ENCODE measurements at places on chromosomes 4 and X.
A peak's percentile ranks its signal among the peaks of the same experiment; 100 is the strongest.

- DNase-seq = no peak
Measured at GRCh38 chrX:111876646-111877045, 665 bp downstream of the TRPC5OS start.

DNA sequence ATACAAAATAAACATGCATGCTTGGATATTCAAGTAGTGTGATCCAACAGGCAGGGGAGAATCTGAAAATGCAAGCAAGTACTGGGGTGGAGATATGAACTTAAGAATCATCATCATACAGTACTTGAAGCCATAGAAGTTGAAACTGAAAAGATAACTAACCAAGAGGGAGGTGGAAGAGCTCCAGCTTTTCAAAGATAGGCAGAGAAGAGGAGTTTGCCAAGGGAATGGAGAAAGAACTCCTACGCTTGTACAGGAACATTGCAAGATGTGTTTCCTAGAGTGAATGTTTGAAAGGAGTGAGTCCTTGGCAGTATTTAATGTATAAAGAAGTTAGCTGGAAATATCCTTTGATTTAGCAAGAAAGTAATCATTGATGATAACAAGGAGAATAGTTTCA lies 106.2 kb upstream of the FRMPD4 start:
- no peak for DNase-seq

DNA sequence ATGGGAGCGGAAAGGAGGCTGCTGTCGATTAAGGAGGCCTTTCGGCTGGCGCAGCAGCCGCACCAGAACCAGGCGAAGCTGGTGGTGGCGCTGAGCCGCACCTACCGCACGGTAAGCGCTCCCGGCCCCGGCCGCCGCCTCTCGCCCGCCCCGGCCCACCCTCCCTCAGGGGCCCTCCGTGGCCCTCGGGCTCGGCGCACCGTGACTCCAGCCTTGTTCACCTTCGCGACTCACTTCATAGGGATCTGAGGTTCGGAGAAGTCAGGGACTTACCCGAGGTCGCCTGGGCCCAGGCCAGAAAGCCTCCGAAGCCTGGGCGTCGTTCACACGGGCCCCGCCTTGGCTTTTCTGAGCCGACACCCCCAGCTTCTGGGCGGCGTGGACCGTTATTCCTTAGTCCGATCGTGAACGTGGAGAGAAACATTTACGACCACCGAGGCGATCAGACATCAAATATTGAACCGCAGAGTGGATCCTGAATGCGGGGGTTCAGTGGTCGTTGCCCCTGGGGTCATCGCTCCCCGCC lies 362 bp downstream of the NCAPG start:
- peak; percentile 13 for DNase-seq

GRCh38 chr4:141884070-141884469 lies 247.7 kb downstream of the IL15 start:
- no peak for DNase-seq

DNA sequence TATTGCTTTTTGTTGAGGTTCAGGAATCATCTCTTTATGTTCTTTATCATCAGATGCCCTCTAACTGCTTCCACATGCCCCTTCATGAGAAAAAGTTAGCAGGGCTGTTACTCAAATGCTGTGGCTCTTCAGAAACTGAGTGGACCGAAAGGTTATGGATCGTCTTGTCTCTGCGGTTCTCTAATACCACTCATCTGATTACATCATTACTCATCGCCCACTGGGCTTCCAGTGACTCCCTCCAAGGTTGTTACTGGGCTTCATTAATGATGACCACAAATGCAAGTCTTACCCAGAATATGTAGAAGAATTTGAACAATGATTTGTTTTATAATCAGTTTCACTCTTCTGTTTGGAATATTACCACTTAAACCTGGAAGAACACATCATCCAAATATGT lies 67.7 kb downstream of the RWDD4 start:
- peak; percentile 65 for DNase-seq

DNA sequence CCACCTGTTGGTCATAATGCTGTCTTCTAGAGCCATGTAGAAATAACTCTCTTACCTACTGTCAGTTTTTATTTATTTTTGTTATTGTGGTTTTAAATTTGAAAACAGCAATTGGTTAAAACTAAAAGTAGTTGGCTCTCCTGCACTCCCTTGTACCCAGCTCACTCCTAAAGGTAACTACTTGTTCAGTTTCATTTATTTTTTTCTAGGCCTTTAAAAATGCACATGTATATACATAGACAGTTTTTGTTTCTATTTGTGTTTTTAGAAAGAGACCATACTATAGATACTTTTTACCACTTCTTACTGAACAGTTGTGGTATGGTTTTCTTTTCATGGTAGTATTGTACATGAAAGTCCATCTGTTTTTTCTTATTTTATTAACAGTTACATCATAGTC lies 16.8 kb downstream of the SMAD1 start:
- DNase-seq = no peak

- DNase-seq = peak; percentile 73
Measured at GRCh38 chr4:106809076-106809475, 227.0 kb downstream of the DKK2 start.

GRCh38 chr4:119781044-119781443 lies 152.4 kb upstream of the PDE5A start:
- DNase-seq = no peak

- DNase-seq = peak; percentile 51
Measured at GRCh38 chr4:56434599-56435139, 746 bp downstream of the PPAT start.

- peak; percentile 66 for DNase-seq
Measured at GRCh38 chr4:32172761-32173160, 1452.6 kb downstream of the PCDH7 start.

GRCh38 chr4:100828986-100829685 lies 311.3 kb upstream of the EMCN start:
- peak; percentile 19 for DNase-seq

- no peak for DNase-seq
Measured at GRCh38 chr4:28251831-28252230, 1391.2 kb downstream of the STIM2 start.

- no peak for DNase-seq
Measured at GRCh38 chr4:140239311-140239710, 85.3 kb upstream of the MAML3 start.

DNA sequence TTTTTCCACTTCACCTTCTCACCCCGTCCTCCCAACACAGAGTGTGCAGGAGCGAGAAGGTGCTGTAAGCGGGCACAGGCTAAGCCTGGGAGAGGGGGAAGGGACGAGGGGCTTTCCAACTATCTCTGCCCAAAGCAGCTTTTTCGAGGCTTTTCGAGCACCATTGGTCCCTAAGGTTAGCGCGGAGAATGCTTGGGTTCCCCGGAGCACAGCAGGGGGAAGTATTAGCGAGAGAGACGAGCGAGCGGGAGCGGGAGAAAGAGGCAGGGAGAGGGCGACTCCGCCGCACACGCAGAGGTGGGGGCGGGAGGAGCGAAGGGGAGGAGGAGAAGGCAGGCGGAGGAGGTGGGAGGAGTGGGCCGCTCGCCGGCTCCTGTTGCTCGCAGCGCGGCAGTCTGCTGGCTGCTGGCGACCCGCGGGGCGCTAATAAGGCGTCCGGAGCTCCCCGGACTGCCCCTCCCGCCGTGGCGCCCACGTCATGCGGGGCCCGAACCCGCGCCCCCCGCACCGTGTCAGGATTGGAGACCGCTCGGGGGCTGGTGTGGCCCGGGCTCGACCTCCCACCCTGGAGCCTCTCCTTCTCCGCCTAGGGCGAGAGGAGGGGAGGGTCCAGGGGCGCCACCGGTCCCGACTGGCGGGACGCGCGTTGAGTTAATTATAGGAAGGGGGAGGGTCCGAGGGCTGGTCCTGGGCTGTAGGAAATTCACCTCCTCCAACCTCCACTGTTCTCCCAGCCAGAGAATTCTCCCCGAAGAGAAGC lies at the start of gene ADAMTS3:
Gene ADAMTS3, minus strand, starts transcription at position 263 of the 760 bp plus-strand sequence. CDS start 459 bp downstream, outside the sequence.
- DNase-seq = peak; percentile 69
